ENCODE measurements at places on chromosomes 3 and 15.

- DNase-seq = no peak
These were observed 125.1 kb upstream of the IQSEC1 start for GRCh38 chr3:13198264-13198879.

DNA sequence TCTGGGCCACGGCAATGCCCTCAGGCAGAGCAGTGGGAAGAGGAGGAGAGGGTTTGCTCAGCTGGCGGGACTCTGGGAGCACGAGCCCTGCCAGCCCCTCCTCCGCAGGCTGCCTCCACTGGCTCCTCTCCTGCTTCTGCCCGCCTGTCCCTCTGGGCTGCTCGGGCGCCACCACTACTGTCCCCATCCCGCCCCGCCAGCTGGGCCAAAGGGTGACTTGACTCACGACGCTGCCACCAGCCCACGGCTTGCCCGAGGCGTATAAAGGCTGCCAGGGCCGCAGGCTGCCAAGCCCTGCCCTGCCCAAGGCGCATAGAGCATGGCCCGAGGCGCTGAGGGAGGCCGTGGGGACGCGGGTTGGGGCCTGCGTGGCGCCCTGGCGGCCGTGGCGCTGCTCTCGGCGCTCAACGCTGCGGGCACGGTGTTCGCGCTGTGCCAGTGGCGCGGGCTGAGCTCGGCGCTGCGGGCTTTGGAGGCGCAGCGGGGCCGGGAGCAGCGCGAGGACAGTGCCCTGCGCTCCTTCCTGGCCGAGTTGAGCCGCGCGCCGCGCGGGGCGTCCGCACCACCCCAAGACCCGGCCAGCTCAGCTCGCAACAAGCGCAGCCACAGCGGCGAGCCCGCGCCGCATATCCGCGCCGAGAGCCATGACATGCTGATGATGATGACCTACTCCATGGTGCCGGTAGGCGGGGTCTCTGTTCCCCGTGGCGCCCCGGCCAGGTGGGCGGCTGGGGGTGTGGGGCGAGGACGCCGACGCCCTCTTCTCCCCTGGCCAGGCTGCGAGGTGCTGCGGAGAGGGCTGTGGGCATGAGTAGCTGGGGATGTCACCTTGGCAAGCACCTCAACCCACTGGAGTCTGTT lies at the start of gene GLDN:
GLDN (plus strand) TSS at position 290 of the 861 bp plus-strand sequence; CDS start at position 320, 30 bp downstream.
- DNase-seq = no peak

GRCh38 chr3:135192929-135193328 lies 397.9 kb downstream of the EPHB1 start:
- DNase-seq = no peak

DNA sequence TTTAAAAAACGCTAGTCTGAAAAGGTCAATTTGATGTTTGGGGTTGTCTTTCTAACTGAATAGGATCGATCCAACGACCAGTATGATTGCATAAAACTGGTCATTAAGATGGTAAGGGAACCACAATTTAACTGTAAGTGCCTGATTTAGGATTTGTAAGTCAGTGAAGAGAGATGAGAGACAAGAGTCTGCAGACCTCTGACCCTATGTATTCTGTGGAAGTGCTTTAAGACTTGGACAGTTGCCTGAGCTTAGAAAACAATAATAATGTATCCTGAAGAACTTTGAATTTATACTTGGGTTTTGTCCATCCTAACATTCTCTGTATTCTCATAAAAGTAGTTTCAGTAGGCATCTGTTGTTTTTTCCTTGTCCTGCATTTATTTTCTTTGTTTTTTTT lies 221.4 kb upstream of the SUCLG2 start:
- DNase-seq = no peak

- DNase-seq = no peak
These were observed 22.8 kb upstream of the SLC15A2 start for GRCh38 chr3:121871430-121871829.

DNA sequence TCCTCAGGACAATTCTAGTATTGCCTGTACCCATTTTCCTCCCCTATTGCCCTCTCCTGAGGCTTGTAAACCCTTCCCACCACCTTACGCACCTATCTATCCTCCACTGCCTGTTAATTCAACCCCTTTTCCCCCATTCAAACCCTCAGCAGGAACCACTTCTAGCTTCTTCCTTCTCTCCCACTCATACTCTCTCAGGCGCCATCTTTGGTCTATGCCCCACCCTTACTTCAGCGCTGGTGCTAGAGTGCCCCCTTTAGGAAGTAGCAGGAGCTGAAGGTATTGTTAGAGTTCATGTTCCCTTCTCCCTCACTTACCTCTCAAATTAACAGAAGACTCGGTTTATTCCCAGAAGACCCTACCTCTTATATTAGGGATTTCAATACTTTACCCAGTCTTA lies 121.8 kb upstream of the NLGN1 start:
- DNase-seq = no peak

DNA sequence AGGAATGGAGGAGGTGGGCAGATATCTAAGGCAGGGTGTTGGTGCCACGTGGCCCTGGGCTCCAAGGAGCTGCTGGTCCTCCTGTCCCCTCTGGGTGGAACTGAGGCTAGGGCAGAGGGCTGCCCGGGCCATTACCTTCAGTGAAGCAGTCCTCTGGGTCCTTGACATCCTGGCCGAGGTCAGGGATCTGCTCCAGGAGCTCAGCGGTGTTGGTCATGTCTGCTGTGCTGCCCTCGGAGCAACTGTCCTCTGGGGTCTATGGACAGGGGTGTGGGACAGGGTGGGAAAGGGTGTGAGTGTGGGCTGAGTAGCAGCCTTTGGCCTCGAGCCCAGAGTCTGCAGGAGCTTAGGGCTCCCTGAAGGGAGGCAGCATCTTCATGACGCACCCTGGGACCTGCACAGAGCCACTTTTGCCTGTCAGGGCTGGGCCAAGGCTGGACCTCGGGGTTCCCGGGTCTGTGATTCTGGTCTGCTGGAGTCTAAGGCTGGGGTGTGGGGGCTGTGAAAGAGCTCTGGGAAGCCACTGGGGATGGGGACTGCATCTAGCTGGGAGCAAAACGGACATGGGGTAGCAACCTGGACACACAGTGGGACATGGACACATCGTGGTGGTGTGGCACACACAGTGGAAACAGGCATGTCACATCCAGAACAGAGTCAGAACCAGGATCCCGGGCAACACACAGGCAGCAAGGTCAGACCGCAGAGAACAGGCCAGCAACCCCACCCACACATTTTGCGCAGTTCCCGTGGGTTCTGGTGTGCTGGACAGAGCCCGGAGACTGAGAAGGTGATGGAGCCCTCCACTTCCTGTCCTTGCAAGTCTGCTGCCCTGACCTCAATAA lies 72.7 kb downstream of the SCN5A start:
- DNase-seq = no peak
